Activated T-helper 1 cell treated with anti-CD3 and anti-CD28 coated beads, Interleukin-12 subunit alpha, Interleukin-12 subunit beta, Interleukin-2, Interleukin-4 antibody, amounts not matched to agents 30 ng/mL and 10 ng/mL and 1 ng/mL, durations not matched to agents 14 hours and 24 hours and 36 hours (primary cell): ENCODE measurements at places on chromosomes 11 and 22. TPM values are rescaled to one million over a fixed set of nuclear protein-coding genes. Genes with fewer than 3 reads are reported as not detected.

The TMA7B gene
- total RNA-seq: 1.3 and 1.7 TPM in 2 replicates

The NOX4 gene
- not detected in 2 replicates for total RNA-seq

The FOLH1 gene
- total RNA-seq: not detected in 2 replicates

The BMAL1 gene
- 33.6 and 33.7 TPM in 2 replicates for total RNA-seq

The C11orf87 gene
- not detected in 2 replicates for total RNA-seq

The SELENOM gene
- total RNA-seq: 6.4 and 9.8 TPM in 2 replicates

The F2 gene
- total RNA-seq: not detected in 2 replicates

The OR5A1 gene
- total RNA-seq: not detected in 2 replicates

The FGF3 gene
- not detected in 2 replicates for total RNA-seq

The TTC12 gene
- total RNA-seq: 7.4 and 8.5 TPM in 2 replicates

The WBP2NL gene
- 1.5 and 2.3 TPM in 2 replicates for total RNA-seq

The MN1 gene
- 0.07 and 0.08 TPM in 2 replicates for total RNA-seq

The OR2AG2 gene
- 0.23 and 0.47 TPM in 2 replicates for total RNA-seq

The MS4A12 gene
- total RNA-seq: not detected in 2 replicates

The BTBD18 gene
- 0.07 TPM in 1 of 2 replicates, not detected in the other for total RNA-seq

The TLCD5 gene
- total RNA-seq: 1.2 and 1.7 TPM in 2 replicates

The PHETA2 gene
- 5.6 and 5.9 TPM in 2 replicates for total RNA-seq

The PRODH gene
- total RNA-seq: 1.0 and 1.2 TPM in 2 replicates

The OR8D4 gene
- not detected in 2 replicates for total RNA-seq

The TIGD3 gene
- 1.1 TPM in 2 replicates for total RNA-seq

The KLHDC7B gene
- 5.5 TPM in 2 replicates for total RNA-seq

The MPZL2 gene
- total RNA-seq: 13.2 and 15.9 TPM in 2 replicates

The APOBEC3A gene
- not detected in 2 replicates for total RNA-seq

The PATE3 gene
- total RNA-seq: not detected in 2 replicates

The C1QTNF5 gene
- not detected in 2 replicates for total RNA-seq

The PDXP gene
- 47.0 and 50.4 TPM in 2 replicates for total RNA-seq

The ESAM gene
- 0.52 and 0.64 TPM in 2 replicates for total RNA-seq
